ENCODE measurements at places on chromosomes 6 and 20.

DNA sequence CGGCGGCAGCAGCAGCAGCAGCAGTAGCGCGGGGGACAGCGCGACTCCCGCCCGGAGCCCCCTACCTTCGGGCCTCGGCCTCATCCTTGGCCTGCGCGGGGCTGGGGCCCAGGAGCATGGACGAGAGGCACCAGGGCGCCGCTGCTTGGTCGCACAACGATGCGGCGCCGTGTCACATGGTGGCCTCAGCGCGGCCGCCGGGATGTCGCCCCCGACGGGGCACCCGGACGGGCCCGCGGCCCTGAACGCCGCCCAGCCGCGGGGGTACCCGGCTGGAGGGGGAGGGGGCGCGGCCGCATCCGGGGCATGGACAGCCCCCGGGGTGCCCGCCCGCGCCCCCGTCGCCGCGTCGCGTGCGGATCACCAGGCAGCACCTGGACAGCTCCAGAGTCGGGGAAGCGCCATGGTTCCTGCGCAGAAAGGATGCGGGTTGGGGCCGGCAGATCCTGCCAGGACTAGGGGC, 57.1 kb downstream of the CDH22 start:
- no peak for DNase-seq

- DNase-seq: no peak
Observed at GRCh38 chr20:51767867-51768758, at the start of gene ATP9A. TSS of gene ATP9A (minus strand) at chr20:51768390. CDS start at chr20:51768369, 21 bp downstream.

DNA sequence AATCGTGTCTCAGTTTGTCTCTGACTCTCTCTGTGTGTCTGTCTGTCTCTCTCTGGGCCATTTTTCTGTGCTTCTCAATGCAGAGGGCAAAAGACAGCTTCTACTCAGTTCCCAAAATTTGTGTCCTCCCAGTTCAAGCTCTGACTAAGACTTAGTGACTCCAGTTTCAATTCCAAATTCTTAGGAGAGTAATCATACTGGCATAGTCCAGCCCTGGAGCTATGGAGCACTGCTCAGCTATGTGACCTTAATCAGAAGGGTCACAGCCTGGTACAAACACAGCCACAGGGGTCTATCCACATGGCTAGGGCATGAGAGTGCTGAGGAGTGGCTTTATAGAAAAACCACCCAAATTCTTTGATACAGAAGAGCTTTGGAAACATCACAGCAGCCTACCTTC, 91.9 kb downstream of the FOXF2 start:
- no peak for DNase-seq

DNA sequence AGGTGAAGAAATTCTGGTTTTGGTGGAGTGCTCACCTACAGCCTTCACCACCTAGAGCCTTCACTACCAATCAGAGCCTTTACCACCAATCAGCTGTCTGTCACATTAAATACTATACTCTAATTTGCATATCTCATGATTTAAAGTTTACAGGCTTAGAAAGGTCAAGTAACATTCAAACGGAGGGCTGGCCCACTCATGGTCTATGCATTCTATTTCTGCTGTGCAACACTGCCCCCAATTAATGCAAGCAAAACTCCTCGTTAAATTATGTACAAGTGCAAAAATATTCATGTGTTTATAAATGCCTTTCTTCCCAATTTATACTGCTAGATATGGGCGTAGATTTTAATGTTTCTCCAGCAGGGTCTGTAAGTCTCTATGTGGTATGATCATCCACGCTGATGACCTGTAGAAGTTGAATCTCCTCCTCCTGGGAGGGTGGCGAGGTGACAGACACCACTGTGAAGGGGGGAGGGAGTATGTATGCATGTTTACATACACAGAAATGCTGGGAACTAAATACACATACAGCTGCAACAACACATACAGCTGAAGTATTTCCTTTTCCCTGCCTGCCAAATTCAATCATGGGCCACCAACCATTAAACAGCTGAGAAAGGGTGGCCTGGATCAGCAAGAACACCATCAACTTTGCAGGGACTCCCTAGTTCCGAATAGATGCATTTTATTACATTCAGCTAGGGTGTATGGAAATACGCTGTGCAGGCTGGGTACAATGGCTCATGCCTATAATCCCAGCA, 13.1 kb downstream of the RRAGD start:
- DNase-seq: no peak

- DNase-seq: no peak
Observed at GRCh38 chr20:1294497-1294896, 28.4 kb downstream of the SNPH start.

- peak; percentile 80 for DNase-seq
Observed at GRCh38 chr6:32432050-32432450, 7.6 kb upstream of the HLA-DRA start.
